Epithelial cell of esophagus (primary cell): ENCODE measurements at places on chromosomes 5 and 9.

DNA sequence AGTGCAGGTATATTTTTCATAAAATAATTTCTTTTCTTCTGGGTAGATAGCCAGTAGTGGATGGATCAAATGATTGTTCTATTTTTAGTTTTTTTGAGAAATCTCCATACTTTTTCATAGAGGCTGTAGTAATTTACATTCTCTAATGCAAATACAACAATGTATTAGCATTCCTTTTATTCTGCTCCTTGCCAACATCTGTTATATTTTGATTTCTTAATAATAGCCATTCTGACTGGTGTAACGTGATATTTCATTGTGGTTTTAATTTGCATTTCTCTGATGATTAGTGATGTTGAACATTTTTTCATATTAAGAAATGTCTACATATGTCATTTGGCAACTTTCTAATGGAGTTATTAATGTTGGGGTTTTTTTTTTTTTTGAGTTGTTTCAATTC lies 27.2 kb upstream of the SLC36A2 start:
- no peak for DNase-seq

GRCh38 chr9:71756753-71757152 lies 11.6 kb downstream of the CEMIP2 start:
- no peak for DNase-seq

DNA sequence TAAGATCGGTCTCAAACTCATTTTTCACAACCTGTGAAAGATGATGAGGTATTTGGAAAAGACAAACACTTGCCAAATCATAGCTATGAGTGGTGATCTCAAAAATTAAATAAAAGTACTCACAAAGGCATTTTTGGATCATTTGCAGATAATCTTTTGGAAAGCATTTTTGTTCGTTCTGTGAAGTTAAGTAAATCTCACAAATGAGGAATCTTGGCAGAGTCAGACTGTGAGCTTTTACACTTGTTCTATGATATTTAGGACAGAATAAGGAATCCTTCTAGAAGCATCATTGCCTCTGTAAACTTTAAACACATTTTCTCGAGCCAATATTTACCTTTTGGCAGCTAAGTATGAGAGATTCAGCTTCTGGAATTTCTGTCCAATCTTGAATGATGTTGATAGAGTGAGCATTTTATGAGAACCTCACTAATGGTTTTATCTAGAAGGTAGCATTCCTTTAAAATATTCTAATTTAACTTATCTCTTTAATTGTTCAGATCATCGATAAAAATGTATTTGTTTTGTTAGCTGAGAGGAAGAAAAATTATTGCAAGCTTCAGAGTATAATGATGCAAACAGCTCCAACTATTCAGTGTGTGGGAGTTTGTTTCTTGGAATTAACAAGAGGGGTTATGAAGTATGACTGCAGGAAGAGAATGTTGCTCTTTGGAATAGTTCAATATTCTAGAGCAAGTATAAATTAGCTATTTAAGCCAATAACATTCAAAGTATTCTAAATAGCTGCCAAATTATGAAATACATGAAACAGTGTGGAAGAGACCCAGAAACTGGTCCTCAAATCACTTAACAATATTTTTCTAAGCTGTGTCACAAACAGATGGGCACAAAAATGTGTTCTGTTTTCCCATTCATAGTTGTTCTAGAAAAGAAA lies 48.6 kb upstream of the SLCO6A1 start:
- no peak for DNase-seq

DNA sequence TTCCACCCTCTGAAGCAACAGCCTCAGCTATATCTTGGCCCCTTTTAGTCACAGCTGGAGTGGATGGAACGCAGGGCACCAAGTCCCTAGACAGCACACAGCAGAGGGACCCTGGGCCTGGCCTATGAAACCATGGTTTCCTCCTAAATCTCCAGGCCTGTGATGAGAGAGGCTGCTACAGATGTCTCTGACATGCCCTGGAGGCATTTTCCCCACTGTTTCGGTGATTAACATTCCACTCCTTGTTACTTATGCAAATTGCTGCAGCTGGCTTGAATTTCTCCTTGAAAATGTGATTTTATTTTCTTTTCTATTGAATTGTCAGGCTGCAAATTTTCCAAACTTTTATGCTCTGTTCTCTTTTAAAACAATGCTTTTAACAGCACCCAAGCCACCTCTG lies 384.8 kb downstream of the PRR16 start:
- DNase-seq, result peak; percentile 2

DNA sequence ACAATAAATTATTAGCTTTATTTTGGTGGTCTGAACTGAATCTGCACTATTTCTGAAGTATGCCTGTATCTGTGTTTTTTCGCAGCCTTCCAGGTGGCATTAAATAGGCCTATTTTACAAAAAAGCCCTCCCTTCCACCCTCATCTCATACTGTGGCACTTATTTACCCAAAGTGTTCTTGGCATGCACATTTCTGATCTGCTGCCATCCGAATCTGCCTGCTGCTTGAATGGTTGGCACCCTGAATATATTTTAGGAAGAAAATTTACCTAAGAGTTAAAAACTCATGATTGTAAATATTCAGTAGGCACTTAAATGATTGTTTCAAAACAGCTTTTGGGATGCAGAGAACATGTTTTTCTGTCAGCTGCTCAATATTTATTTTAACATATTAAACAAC lies 150.1 kb downstream of the SLC28A3 start:
- DNase-seq, result no peak

GRCh38 chr5:158958021-158958994 lies 141.4 kb downstream of the EBF1 start:
- no peak for DNase-seq

DNA sequence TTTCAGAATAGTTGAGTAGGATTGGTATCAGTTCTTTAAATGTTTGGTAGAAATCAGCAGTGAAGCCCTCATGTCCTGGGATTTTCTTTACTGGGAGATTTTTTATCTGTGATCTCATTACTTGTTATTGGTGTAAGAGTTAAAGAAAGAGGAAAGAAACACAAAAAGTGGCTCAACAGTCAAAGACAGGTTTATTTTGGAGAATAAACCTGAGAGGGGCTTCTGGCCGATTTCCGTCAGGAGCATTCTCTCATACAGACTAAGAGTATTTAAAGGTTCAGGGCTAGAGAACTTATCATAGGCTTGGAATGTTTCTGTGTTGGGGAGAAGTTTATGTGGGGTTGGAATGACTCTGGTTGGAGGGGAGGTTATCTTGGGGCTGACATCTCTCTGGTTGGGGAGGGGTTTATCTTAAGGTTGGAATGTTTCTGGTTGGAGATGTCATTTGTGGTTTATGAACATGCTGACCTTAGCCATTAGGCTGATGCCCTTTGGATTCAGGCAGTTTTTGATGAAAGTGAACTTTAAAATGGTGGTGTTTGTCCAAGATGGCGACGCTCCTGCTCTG lies 62.5 kb downstream of the CFAP95 start:
- DNase-seq, result no peak

DNA sequence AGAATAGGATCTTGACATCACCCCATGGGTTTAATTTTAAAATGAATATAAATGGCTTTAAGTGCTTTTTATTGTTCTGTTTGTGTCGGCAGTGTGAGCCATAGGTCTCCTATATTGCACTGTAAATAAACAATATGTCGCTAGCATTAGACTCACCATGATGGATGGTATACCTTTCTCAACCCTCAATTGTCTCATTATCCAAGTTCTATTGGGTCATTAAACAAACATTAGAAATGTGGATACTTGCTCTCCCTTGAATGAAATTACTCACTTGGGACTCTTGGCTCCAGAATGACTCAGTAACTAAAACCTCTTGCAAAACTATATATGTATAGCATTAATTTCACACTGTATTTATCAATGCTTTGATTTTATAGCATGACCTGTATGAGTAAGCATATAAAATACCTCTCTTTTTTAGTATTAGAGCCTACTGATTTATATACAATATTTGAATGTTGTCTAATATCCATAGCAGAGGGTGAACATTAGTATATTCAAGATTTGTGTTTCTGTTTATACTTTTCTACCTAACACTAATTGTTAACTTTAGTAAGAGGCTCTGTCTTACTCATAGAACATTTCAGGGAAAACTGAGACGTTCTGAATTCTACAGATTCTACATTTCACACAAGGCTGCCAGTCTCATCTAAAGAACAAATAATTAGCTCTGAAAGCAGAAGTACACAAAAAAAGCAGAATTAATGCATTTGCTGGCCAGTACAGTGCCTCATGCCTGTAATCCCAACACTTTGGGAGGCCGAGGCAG lies 303.8 kb upstream of the PRR16 start:
- DNase-seq, result peak; percentile 93

DNA sequence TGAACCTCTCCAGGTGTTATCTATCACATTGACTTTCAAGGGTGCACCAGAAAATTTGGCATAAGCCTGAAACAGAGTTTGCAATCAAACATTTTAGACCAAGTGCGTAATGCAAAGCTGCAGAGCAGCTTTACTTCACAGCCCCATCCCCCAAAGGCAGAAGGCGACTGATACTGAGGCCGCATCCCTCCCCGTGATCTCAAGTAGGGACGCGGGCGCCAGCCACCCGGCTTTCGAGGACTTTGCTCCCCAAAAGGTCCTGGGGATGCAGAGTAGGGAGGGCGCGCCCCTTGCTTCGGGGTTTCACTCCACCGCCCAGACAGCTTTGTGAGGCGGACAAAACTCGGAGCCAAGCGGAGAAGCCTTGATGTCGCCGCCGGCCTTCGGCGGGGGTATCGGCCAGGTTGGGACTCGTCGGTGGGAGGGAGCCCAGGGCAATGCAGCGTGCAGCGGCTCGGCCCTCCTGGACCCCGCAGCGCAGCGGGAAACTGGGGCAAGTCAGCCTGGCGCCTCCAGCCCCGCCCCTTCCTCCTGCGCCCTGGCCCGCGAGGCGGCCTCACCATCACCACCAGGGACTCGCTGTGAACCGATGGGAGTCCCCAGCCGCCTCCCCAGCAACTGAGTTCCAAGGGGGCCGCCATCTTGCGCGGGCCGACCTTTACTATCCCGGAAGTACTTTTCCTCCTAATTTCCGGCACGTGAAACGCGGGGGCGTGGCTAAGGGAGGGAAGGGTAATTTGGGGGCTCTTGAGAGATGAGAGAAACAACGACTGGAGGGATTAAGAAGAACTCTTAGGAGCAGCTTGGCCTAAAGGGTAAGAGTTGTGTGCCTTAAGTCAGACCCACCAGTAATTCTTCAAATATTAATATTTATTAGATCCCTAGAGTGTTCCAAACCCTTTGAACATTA lies at the start of gene MTX3:
MTX3 (minus strand) TSS at position 665 of the 910 bp plus-strand sequence; CDS start at position 641, 24 bp downstream.
- DNase-seq, result peak; percentile 81

DNA sequence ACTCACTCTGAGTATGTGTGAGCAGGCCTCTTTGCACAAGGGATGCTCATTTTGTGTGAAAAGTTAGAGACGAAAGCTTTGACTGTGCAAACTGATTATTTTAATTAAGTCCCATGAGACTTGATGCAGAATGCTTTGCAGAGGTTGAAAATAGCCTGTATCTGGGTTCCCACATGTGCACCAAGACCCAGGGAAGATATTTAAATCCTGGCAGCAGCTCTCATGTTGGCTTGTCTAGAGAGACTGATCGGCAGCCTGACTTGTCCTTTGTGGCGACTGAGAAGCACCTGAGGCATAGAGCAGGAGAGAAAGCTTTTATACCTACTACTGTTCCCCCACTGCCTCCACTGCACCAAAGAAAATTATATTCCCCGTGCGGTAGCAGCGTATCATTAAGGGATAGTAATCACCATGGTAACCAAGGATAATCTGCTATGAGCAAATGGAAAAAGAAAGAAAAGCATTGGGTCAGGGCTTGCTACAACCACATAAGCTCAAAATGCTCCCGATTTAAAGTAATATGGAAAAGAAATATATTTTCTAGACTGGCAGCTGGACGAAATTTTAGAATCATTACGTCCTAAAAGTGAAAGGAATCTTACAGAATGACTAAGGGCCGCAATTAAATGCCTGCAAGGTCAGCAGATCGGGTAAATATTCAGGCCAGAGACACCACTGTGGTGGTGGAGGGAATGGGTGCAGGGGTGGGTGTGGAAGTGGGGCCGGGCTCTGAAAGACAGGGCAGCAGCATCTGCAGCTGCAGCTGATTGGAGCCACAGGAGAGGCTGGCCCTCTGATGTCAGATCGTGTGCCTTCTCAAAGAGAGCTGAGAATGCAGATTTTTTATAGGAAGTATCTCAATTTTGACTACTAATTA lies 135.3 kb upstream of the EPB41L4A start:
- no peak for DNase-seq

DNA sequence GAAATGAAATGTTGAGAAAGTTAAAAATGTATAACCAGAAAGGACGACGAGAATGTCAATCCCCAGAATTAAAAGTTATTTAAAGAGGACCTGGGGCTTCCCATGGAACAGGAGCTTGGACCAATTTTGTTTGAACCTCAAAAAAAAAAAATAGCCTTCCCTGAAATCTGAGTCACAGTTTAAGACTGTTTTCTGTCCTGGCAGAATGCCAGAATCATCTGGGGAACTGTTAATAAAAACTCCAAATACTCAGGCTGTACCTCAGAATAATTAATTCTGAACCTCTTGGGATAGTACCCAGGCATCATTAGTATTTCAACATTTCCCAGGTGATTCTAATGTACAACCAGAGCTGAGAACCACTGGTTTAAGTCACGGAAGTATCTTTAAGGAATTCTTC lies 102.2 kb upstream of the SLCO6A1 start:
- peak; percentile 45 for DNase-seq

- DNase-seq, result peak; percentile 70
These were observed 46.9 kb downstream of the RAB14 start for GRCh38 chr9:121154782-121155181.

DNA sequence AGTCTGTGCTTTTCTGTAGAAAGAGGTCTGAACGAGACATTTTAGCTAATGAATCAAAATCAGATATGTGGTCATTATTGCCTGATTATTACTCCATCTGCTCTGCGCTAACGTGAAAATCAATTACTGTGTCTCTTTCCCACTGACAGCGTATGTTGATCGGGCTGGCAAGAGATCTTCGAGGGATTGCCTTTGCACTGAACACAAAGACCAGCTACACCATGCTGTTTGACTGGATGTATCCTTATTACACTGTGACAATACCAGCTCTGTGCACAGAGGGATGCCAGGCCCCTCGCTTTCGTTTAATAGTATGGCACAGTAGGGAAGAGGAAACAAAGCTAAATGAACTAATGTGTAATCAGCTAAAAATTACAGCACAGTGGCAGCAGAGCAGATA lies 103.7 kb upstream of the TLX3 start:
- no peak for DNase-seq

- no peak for DNase-seq
These were observed 467.5 kb upstream of the TLE4 start for GRCh38 chr9:79104216-79104615.

GRCh38 chr5:142122121-142122520 lies 13.5 kb downstream of the NDFIP1 start:
- DNase-seq, result no peak
